Fibroblast of lung (primary cell): ENCODE measurements at places on chromosomes 6 and 20.

GRCh38 chr6:46642928-46643751 is 9.5 kb downstream of the CYP39A1 start:
- no peak for DNase-seq

GRCh38 chr6:156260815-156261214 is 516.4 kb upstream of the ARID1B start:
- DNase-seq: no peak

DNA sequence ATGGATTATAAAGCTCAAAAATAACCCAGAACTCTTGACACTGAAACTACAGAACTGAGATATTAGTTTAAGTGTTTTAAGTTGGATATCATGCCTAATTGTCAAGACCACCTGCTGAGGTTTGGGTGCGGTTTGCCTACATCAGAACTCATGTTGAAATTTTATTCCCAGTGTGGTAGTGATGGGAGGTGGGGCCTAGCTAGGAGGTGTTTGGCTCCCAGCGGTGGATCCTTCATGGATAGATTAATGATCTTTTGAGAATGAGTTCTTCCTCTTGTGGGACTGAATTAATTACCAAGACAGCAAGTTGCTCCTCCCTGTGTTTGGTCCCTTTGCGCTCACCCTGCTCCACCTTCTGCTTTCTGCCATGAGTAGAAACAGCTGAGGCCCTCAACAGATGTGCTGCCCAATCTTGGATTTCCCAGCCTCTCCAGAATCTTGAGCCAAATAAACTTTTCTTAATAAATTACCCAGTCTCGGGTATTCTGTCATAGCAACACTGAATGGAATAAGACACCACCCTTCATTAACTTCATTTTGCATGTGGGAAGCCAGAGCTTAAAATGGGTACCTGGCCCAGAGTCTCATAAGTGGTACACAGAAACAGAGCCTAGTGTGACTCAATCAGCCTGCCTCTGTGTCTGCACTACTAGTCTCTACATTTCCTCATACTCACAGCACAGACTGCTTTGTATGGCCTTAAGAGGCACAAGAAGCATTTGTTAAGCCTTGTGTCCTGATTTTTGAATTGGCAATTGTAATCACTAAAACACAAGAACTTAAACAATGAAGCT is 158.4 kb downstream of the IBTK start:
- no peak for DNase-seq

DNA sequence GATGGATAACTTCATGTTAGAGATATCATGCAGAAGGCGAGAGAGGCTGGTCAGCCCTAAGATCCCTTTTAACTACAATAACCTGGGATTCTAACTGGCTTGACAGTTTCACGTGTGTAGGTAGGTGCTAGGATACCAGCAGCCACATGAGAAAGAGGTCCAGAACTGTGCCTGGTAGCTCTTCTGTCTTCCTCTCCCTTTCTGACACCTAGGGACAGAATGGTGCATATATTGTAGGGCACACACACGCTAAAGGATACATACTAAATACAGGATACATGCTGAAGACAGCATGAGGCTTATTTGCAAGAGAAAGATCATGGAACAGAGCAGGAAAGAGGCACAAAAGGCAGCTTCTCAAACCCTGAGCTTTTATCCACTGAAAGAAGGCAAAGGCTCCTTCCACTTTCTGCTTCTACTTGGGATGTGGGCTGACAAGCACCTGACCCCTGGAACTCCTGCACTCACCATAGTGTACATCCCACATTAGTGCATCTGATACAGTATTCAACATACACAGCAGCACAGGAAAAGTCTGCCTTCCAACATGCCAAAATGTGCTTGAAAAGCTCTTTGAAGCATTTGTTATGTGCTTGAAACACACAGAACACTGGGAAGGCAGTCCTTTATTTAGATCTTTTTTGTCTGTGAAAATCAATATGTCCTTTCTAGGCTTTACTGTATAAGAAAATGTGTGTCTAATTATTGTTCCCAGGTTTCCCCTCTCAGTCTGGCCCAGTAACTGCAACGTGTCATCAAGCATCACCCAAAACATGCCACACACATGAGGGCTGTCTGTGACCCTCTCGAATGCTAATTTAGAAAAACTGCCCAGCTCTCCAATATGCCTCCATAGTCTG is 3.2 kb downstream of the SLC22A23 start:
- no peak for DNase-seq
